NCI-H187 treated with DMSO at 0.1 percent for 48 hours (cell line): ENCODE measurements at places on chromosomes 1 and 21.
A peak's percentile ranks its signal among the peaks of the same experiment; 100 is the strongest.

GRCh38 chr1:161258439-161259344 is at the start of gene PCP4L1:
Gene PCP4L1 (plus strand): TSS chr1:161258745. CDS start chr1:161258975, 230 bp downstream.
- DNase-seq: peak; percentile 49

DNA sequence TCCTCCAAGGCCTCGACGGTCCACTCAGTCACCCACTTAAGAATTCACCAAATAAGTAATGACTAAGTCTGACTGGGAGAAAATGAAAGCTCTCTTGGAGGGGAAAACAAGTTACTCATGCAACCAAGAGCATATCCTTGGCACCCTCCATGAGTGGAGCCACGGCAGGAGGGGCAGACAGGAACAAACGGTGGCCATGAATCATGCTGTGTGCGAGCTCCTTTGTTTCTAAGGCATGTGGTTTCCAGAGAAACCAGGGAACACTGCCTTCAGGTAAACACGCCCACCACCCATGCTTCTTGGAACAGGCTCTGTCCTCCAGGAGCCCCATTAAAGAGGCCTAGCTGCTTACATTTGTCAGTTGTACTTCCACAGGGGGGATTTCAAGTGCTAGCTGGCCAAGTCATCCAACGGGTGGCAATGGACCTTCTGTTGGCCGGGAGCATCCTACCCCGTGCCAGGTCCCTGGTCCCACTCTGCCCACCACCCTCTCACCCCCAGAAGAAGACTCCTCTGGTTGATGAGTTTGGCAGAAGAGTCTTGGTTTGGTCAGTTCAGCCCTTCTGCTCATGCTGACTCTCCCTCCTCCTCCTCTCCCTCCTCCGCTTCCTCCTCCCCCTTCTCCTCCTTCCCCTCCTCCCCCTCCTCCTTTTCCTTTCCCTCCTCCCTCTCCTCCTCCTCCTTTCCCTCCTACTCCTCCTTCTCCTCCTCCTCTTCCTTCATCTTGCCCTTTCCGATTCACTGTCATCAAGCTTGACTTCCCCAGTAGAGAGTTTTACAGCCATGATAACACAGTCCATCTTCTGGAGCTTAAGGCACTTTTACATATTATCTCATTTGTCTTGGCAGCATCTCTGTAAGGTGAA is 107.6 kb downstream of the CCDC185 start:
- DNase-seq: no peak

- no peak for DNase-seq
These were observed 34.1 kb downstream of the OR2G3 start for GRCh38 chr1:247639381-247639981.

DNA sequence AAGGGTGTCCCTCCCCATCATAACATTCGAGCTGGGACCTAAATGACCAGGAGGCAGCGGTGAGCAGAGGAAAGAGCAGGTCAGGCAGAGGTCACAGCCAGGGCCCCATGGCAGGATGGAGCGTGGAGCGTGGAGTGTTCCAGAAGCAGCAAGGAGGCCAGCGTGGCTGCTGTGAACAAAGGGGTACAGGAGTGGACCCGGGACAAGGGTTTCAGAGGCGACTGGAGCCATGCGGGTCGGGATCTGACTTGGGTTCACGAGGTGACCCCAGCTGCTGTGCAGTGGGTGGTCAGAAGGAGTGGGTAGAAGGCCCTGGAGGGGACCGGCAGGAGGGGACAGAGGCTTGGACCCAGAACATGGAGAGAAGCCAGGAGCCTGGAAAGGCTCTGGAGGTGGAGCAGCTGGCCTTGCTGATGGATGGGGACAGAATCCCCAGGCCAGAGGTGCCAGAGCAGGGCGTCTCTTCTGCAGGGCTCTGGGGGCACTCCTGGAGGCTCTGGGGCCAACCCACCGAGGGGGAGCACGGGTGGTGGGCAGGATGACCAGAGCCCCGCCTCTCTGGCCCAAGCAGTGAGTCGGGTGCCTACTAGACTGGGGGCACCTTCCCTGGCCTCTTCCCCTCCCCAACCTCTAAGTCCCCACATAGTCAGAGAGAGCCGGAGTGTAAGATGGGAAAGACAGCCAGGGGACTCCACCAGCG is 2.3 kb downstream of the CHD5 start:
- DNase-seq: no peak

DNA sequence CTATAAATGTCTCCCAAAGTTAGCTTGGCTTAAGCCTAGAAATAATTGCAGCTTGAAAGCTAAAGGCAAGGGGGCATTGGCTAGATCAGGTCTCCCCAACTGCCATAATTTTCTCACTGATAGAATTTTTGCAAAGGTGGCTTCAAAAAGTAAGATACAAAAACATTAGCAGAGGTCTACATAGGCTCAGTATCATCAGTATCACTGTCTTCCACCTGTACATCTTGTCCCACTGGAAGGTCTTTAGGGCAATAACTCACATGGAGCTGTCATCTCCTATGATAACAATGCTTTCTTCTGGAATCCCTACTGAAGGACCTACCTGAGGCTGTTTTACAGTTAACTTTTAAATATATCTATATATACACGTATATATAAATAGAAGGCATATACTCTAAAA is 14.9 kb downstream of the OSBPL9 start:
- DNase-seq: no peak

DNA sequence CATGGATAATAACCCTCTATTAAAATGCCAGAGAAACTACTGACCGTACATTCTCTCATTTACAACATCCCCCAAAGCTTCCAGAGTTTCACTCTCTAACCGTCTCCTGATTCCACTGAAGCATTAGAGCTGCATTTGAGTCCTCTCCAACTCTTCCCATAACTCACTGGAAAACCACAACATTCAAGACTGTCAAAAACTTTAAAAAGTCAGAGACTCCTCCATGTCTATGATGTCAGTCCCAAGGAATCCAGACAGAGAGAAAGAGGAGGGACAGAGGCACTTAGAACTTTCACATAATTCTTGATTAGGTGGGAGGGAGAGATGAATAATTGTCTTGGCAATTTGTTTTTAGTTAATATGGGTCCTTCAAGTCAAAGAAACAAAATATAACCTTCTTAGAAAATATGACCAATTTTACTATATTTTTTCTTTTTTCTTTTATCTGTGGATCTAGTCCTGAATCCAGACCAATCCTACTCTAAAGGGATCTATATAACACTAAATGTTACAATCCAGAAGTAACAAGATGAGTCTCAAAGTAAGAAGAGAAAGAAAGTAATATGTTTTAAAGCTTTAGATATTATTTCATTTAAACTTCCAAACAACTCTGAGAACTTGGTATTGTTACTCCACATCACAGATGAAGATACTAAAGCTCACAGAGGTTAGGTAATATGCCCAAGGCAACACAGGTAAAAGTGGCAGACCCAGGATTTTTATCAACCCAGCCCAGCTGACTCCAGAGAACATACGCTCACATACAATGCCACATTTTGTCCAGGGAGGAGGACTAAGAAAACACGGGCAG is 23.8 kb downstream of the OTUD7B start:
- no peak for DNase-seq

- no peak for DNase-seq
These were observed 426.8 kb downstream of the ADGRL2 start for GRCh38 chr1:82227306-82228095.

- no peak for DNase-seq
These were observed 5.8 kb upstream of the KRTAP20-2 start for GRCh38 chr21:30629200-30629599.

DNA sequence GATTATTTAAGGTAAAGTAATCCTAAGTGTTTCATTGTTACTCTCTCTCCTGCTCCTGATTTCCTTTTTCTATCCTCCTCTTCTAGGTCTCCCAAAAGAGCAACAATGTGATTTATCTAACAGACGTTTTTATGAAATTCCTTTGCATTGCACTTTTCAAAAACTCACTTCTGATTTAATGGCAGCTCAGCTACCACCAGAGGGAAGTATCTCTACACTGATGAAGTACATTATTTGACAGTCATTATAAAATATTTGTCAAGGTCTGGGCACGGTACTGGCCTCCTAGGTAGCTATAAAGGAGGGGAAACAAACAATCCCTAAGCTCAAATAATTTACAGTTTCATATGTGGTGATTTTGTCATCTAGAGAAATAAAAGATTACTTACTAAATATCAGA is 15.6 kb downstream of the TMPRSS15 start:
- DNase-seq: no peak

GRCh38 chr1:157162345-157162744 is 24.1 kb upstream of the ETV3 start:
- DNase-seq: no peak

DNA sequence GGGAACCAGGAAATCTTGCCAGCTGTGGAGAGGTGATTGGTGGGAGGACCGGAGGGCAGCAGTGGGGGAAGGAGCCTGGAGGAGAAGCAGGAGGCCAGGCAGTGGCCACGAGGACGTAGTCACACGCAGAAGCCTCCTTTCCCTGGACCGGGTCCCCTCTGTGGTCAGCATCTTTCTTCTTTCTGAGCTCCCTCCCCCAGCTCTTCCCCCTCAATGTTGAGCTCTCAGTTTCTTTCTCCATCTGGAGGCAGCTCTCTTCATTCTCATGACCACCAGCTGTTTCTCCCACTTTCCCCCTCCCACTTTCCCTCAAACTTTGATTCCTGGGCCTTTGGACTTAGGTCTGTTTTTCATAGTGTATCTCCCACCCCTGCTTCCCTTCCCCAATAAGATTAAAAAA is 18.3 kb downstream of the KIRREL1 start:
- no peak for DNase-seq

DNA sequence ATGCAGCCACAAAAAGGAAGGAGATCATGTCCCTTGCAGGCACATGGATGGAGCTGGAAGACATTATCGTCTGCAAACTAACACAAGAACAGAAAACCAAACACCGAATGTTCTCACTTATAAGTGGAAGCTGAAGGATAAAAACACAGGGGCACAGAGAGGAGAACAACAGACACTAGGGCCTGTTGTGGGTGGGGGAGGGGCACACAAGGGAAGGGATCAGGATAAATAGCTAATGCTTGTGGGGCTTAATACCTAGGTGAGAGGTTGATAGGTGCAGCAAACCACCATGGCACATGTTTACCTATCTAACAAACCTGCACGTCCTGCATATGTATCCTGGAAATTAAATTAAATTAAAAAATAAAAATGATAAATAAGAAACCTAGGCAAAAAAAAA is 969.9 kb downstream of the TTLL7 start:
- no peak for DNase-seq

GRCh38 chr1:154567386-154568156 is at the start of gene CHRNB2:
Gene CHRNB2 (plus strand): TSS chr1:154567778. CDS start chr1:154568045, 267 bp downstream.
- peak; percentile 81 for DNase-seq

- no peak for DNase-seq
These were observed 117.0 kb downstream of the UBE2U start for GRCh38 chr1:64320470-64320869.

GRCh38 chr1:14655385-14655784 is 56.9 kb downstream of the KAZN start:
- no peak for DNase-seq

DNA sequence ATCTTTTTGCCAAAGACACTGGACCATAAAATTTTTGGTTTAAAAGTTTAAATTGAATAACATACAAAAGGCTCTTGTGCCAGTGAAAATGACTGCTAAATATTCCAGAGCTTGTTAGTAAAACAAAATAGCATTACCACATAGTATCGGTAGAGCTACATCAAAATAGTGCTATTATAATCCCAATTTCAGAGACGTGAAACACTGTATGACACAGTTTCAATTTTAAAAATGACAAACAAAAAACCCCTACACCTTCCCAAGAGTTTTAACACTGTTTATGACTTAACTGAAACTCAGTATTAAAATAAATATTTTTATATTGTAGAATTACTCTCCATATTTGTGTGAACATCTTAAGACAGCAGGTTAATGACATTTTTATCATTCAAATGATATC is 7.0 kb downstream of the SLC30A1 start:
- no peak for DNase-seq

GRCh38 chr1:205518661-205519540 is 14.4 kb downstream of the CDK18 start:
- DNase-seq: no peak

DNA sequence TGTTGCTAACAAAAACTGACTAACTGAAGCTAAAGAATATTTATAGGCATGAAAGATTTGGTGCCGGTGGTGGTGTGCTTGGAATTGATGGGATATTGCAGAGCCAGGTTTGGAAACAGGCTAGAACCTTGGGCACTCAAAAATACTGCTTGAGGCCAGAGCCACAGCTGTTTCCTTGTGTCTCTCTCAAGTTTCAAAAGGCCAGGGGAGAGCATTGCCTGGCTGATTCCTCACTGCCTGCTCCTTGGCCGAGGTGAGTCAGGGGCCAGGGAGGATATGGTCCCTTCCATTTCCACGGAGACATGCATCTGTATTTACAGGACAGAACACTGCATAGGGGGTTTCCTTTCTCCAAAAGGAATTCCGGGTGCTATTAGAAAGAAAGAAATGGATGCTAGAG is 36.1 kb upstream of the IVNS1ABP start:
- DNase-seq: no peak

DNA sequence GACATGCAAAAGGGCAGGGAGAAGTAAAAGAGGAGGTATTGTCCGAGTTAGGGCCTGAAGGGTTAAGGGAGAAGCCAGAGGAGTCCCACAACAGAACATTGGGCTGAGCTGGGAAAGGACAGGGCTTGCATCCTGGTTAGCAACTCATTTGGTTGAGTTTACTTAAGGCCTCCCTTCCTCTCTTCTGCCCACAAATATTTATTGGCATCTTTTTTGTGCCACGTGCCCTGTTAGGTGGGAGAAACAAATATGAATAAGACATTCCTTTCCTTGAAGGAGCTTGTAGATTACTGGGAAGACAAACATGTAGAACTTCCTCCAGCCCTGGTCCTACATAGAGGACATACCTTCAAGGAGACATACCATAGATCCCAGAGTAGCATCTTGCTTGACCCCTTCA is 53.0 kb upstream of the PRELP start:
- no peak for DNase-seq

GRCh38 chr1:45922813-45923212 is 119.4 kb downstream of the MAST2 start:
- DNase-seq: no peak

- DNase-seq: no peak
These were observed 14.2 kb upstream of the RGS4 start for GRCh38 chr1:163055005-163055404.

GRCh38 chr21:31897311-31897710 is 24.5 kb downstream of the HUNK start:
- no peak for DNase-seq

- no peak for DNase-seq
These were observed 31.4 kb downstream of the DDR2 start for GRCh38 chr1:162663589-162664106.

- no peak for DNase-seq
These were observed 46.6 kb downstream of the TOR3A start for GRCh38 chr1:179128520-179128919.

DNA sequence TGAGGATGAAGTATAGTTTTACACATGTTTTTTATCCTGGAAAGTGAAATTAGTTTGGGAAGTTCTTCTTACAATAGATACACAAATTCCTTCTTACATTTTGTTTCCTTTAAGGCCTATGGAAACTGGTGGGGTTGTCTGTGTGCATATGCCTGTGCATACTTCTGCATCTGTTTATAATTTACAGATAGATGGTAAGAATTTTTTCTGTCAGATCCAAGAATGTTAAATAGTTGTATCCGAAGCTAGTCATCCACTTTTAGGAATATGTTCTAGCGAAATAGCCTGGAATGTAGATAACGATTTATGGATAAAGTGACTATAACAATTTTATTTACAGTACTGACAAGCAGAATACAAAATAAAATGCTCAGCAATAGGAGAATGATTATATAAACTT is 194.1 kb downstream of the ROR1 start:
- DNase-seq: no peak
